ENCODE measurements at places on chromosomes 4 and X.

DNA sequence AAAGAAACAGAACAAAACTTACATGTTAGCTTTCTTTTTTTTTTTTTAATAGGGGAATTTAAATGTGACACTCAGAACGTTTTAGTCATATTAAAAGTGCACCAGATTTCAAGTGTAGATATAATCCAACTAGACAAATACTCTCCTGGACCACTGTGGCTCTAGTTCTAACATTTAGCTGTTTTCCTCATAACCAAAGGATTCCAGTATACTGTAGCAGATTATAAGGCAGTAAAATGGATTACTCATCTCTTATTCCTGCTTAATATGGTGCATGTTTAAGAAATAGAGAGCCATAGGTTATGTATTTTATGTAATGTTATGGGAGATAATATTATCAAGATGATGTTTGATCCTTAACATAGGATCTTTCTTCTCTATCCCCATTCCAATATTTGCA, 1339.5 kb upstream of the AGA start:
- no peak for DNase-seq

DNA sequence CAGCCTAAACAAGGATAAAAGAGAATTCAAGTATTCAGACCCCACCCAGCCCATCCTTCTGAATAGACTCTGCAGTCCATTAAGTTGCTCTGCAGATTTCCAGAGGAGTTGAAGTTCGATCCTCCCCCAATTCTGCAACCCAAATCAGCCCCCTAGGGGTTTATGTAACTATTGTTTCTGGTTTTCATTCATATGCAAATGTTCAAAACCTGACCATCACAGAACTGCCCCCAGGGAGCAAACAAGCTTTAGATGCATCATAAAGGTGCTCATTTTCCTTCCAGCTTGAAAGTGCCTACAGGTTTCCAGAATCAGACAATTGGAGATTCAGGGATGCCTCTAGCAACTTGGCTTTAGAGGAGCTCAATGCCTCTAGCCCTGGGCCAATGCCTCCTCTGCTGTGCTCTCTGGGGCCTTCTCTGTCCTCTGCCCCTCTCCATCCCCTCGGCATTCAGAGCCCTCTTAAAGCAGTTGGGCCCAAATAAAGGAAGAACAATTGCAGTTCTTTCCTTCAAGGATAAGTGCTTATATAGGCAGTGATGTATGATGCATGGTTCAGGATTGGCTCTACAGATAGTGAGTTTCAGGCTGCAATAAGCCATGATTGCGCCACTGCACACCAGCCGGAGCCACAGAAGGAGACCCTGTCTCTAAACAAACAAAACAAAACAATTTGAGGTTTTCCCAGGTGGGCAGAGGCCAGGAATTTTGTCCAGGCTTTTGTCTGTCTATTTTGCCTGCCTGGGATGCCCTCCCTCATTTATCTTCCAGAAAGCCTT, 23.5 kb upstream of the SPINK2 start:
- DNase-seq, result no peak

- DNase-seq, result no peak
These were observed 79.3 kb downstream of the FBXW7 start for GRCh38 chr4:152456609-152457008.

- no peak for DNase-seq
These were observed 838 bp upstream of the ABCG2 start for GRCh38 chr4:88159229-88159725.

DNA sequence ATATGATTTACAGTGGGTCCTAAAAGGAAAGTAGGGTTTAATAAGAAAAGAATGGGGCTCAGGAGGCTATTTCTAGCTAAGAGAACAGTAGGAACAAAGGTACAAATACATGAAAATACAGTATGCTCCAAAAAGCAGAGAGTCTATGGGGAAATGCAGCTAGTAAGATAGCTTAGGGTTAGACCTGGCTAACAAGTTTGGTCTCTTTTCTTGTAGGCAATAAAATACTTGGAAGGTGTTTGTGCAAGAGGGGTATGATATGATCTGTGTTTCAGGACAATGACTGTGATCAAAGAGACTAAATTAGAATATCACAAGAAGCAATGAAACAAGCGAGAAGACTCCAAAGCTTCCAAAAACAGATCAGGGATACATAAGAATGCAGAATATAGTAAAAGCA, 33.5 kb upstream of the SH3KBP1 start:
- DNase-seq, result no peak

DNA sequence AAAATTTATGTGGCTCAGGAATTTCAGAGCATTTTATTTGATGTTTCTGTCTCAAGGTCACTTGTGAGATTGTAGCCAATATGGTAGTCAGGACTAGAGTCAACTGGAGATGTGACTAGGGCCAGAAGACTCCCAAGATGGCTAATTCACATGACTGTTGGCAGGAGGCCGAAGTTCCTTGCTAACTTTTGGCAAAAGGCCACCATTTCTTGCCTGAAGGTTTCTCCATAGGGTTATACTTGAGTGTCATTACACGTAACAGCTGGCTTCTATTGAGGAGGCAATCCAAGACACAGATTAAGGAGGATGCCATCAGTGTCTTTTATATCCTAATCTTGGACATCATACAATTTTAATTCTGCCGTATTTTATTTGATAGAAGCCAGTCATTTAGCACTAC, 162.3 kb upstream of the MAOA start:
- no peak for DNase-seq

DNA sequence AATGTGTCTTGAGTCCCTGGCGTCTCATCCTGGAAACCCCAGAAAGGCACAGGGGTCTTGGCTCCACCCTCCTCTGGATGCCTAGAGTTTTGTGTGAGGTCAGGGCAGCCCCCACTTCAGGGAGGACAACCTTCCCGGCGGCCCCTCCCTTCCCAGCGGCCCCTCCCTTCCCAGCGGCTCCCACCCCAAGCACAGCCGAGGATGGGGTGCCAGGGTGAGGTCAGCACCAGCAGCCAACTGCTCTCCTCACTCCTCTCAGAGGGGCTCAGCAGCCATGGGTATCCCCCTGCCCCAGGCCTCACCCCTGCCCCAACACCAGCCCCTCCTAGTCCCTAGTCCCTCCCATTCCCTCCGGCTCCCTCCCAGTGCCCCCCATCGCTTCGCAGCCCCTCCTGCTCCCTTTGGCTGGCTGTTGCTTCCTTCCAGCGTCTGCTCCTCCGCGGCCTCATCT, 17.4 kb downstream of the DGKQ start:
- DNase-seq, result no peak

DNA sequence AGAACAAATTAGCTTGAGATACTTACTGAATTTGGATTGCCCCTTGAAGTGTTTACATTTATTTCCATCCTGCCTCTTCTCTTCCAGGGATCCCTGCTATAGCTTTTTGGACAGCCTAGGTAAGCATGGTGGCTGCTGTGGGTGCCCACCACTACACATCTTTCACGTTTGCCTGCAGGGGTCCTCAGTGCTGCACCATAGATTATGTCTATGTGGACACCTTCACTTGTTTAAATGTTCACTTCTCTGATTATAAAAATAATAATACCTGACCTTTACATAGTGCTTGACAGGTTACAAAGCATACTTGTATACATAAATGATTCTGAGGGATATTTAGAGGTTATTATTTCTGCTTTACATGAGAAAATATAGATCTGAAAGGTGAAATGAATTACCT, 67.9 kb upstream of the SLC4A4 start:
- DNase-seq, result peak; percentile 45

DNA sequence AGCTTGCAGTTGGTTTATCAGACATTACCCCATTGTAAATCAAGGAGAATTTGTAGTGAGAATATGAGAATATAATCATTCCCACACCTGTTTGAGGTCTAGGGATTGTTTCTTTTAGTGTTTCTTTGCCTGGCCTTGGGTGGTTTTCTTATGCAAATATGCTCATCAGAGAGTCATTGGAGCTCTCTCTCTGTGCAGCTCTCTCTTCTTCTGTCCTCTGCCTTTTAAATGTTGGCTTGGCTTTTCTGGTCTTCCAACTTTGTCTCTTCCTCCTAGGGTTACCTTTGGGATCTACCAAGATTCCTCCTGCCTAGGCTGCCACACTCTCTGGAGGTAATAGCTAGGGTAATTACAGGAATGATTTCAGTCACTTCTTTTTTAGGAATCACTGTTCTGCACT, 102.3 kb upstream of the ARSJ start:
- no peak for DNase-seq

DNA sequence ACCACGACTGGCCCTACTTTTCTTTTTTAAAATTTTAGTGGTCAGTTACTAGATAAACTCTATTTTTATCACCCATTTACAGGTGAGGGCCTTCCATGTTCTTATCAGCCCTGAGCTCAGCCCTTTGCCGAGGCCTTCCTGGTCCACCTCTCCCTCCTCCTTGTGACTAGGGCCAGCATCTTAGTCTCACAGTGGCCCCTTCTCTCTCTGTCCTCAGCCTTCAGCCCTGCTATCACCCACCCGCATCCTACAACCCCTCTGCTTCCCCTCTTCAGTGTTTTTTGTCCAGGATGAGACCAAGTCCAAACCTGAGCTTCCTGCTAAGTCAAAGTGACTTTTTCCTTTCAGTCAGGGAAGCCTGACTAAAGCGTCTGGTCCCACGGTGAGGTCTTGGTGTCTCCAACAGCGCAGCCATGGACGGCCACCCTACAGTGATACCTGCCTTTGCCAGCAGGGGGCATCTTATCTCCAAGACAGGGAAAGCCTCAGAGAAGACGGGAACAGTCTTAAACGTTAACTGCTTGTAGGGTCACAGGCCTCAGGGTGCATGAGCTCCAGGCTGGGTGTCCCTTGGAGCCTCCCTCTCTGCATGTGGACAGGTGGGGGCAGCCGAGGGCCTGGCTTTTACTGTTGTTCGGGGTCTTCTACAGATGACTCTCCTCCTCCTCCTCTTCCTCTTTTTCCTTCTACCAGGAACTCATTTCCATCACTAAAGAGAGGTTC, 11.7 kb upstream of the GAGE10 start:
- DNase-seq, result peak; percentile 66

DNA sequence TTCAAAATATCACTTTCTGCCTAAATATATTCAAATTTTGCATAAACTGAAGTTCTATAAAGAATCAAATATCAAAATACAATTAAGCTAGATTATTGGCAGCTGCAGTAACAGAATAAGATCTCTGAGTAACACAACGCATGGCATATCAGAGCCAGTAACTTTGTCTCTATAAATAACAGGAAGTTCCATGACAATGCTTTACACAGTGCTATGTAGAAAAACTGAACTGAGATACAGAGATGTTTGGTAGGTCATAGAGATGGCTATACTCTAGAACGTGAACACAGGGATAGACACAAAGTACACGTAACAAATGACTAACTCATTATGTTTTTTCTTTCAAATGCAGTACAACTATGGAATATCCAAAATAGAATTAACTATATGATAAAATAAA, 18.2 kb downstream of the UBE2D3 start:
- no peak for DNase-seq

- no peak for DNase-seq
These were observed 542 bp upstream of the KLF8 start for GRCh38 chrX:56231537-56232090.

DNA sequence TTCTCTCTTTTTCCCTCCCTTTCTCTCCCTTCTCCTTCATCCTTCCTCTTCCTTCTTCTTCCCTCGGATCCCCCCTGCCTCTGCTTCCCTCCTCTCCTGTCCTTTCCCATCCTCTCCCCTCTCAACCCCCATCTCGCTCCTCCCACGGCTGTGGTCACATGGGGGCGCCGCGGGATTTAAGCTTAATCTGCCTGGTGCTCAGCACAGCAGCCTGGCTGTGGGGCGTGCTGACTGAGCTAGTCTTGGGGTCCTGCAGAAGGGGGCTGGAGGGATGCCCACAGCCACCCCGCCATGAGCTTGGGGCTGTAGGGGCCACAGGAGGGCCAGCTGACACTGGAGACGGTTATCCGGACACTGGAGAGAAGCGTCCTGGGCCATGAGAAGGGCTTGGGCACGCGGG, 10.7 kb downstream of the SMIM10L2A start:
- no peak for DNase-seq

- peak; percentile 20 for DNase-seq
These were observed 33.6 kb upstream of the TAPT1 start for GRCh38 chr4:16259889-16260246.

- DNase-seq, result no peak
These were observed 12.4 kb downstream of the RAB33A start for GRCh38 chrX:130184168-130184567.

DNA sequence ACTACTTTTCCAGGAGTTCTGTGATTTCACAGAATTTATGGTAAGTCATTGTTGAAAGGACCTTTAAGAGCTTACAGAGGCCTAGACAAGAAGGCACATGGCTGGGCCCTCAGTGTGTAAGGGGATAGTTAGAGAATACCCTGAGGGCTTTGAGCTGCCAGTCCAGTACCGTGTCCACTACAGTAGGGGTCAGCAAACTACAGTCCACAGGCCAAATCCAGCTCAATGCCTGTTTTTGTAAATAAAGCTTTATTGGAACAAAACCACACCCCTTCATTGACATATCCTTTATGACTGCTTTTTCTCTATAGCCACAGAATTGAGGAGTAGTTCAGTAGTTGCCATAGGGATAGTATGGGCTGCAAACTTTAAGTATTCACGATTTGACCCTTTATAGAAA, 176.2 kb downstream of the MID1 start:
- no peak for DNase-seq

DNA sequence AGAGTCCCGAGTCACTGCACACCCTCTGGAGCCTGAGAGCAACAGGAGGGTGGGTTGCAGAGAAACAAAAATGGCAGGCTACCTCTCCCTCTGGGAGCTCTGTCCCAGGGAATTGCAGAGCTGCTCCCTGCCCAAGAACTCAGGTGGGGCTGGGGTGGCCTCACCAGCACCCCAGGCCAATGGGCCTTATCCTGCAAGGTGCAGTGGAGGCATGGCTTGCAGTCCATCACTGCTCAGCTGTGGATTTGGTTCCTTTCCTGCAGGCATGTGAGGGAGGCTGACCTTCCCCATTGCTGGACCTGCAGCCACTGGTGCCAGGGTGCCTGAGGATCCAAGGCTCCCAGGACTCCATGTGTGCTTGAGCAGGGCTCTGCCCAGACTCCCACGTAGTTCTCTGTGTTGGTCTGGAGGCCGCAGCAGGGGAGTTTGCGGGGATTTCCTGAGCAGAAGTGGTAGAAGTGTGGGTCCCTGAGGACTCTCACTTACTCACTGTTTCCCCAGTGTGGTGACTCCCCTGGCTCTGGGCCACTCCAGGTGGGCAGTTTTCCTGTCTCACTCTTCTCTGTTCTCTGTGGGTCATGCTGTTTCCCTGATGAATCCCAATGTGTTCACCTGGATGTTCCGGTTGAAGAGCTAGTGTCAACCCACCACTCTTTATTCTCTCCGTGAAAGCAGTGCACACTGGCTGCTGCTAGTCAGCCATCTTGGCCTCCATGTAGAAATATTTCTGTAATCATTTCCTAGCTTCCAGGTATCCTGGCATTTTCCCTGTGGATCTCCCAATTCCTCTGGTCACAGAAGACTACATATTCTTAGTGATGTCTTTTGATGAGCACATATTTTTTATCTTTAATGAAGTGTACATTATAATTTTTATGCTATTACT, 82.3 kb downstream of the ARHGAP24 start:
- no peak for DNase-seq

GRCh38 chr4:33071535-33071934, 2351.4 kb downstream of the PCDH7 start:
- DNase-seq, result no peak

DNA sequence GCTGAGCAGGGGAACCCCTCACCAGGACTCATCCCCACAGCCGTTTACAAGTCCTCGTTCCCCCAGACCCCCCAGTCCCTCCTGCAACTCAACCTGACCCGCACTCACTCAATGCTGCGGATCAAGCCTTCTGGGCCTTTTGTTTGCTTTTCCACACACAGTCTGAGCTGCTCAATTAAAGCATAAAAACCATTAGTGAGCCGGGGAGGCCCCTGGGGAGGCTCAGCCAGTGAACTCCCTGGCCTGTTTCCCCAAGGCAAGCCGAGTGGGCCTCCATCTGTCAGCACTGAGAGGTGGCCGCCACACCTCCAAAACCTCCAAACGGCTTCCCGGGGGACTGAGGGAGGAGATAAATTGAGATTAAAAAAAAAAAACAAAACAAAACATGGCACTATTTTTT, 158.5 kb downstream of the SHOX start:
- no peak for DNase-seq
